ENCODE measurements at places on chromosomes 5 and 9.

DNA sequence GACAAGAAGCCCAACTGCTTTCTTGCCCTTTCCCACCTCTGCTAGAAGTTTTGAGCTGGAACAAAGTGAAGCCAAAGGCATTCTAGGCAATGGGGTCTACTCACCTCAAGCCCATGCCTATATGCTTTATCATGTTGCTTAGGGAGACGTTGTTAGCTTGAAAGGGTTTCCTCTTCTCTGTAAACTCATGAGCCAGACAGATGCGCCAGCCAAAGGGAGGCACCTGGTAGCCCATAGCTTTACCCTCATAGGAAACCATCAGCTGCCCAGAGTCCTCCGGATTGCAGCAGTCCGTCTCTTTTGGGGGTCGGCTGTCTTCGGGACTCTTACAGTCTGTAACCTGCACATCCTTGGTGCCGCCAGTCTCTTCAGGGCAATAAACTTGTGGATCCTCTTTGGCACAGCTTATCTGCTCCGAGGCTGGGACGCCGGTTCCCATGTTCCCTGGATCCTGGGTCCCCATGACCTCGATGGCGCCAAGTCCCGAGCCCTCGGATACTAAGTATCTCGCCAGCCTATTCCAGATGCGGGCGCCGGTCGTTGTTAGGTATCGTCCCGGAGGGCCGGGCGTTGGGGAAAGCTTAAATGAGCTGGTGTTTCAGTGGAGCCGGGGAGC is 678 bp downstream of the GBA2 start:
- no peak for DNase-seq

DNA sequence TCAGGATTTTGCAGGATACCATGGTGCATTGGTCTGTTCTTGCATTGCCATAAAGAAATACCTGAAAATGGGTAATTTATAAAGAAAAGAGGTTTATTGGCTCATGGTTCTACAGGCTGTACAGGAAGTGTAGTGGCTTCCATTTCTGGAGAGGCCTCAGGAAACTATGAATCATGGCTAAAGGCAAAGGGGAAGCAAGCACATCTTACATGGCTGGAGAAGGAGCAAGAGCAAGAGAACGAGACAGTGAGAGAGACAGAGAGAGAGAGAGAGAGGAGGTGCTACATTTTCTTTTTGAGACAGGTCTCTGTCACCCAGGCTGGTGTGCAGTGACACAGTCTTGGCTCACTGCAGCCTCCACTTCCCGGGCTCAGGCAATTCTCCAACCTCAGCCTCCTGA is 43.9 kb downstream of the P4HA2 start:
- DNase-seq: no peak

DNA sequence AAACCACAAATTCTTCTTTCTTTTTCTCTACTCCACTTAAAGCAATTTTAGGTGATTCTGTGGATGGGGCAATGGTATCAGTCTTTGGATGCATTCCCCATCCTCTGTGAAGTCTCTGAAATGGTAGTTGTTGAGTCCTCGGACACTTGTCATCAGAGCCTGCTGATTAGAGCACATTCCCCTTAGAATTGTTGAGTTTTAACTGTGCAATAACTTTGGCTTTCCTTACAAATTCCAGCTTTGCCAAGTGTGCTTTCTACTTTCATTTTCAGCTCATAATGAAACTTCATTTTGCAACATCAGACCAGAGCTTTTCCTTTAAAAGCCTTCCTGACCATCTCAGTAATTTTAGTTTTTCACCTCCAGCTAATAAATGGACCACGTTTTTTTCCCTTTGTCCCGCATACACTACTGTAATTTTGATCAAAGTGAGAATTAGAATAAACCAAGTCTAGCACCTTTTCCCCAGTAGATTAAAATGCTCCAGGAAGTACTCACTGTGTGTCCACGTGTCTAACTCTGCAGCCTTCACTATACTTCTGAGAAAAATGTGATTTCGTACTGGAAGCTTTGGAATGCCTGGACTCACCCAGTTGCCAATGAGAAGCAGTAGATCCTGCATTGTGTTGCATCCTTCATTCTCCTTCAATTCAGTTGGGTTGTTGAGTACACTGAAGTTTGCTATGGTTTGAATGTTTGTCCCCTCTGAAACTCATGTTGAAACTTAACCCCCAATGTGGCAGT is 135.6 kb downstream of the NTRK2 start:
- no peak for DNase-seq

- no peak for DNase-seq
Measured at GRCh38 chr9:5586391-5586802, 42.5 kb upstream of the RIC1 start.

DNA sequence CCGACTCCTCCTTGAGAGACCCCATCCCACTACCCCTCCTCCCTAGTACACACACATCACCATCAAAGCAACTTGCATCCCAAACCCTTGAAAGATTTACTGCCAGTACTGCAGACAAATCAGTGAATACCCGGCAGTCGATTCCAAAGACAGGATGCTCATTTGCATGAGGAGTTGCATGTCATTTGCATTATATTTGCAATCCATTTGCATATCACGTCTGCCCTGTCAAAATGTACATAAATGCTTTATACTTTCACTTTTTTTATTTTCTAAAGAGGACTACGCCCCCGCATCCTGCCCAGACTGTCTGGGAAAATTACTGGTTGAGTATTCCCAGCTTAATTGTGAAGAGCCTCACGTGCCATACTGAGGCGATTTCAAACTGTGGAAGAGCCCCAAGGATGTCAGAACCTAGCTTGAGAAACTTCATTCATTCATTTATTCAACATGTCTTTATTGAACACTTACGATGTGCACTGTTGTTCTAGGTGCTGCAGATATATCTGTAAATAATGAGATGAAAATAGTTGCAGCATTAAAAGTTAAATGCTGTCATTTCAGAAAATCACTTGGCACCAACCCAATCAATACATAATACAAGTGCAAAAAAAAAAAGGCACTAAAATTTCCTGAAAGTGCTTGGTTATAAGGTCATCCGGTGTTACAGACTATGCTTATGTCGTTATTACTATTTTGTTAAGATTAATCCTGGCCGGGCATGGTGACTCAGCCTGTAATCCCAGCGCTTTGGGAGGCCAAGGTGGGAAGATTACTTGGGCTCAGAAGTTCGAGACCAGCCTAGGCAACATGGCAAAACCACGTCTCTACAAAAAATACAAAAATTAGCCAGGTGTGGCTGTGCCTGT is 17.2 kb upstream of the SIL1 start:
- no peak for DNase-seq

GRCh38 chr9:124697326-124698200 is 73.5 kb downstream of the NR6A1 start:
- no peak for DNase-seq

DNA sequence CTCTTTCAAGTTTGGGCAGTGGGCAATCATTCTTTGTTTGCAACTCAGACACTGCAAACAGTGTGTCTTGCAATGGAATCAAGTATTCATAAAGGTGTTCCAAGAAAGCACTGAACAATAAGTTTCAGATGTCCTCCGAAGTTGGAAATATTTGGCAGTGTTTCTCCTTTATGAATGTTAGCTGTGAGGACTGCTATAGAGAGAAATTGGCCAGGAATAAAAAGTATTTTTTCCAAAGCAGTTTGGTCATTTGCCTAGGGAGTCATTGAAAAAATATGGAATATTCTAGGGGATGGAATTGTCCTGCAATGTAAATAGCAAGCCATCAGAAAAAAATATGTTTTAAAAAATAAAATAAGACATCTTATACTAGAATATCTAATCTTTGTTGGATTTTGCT is 688.6 kb upstream of the SEMA6A start:
- no peak for DNase-seq
